DMS79 (cell line): ENCODE measurements at places on chromosomes 7 and 10.

DNA sequence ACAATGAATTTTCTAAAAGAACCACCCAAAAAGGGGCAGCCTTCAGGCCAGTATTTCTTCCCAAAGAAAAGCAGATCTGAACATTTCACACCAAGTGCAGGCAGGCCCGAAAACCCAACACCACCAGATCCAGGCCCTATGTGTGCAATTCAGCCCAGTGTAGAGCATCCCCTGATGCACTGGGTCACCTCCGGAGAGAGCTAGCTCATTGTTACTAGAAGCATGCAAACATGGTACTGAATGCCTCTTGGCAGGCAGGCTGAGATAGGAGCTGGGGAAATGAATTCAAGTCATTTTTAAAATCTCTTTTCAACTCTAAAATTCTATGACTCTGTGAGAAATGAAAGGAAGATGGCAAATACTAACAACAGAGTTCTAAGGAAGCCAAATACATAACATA, 174.8 kb downstream of the ELMO1 start:
- DNase-seq, result no peak

DNA sequence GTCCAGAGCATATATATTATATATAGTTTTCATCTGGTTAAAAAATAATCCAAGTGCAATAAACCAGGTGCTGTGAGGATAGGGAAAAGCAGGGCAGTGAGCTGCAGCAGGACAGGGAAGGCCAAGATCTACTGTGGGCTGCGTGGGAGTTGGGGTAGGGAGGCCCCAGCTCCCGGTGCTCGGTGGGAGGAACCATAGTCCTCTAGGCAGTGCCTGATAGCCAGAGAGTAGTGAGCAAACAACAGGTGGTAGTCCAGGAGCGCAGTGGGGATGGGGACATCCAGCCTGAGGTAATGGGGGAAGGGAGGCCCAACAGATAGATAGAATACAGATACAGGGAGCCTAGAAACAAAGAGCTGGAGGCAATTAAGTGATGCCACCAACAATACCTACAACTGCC, 4.1 kb upstream of the BMPR1A start:
- no peak for DNase-seq

DNA sequence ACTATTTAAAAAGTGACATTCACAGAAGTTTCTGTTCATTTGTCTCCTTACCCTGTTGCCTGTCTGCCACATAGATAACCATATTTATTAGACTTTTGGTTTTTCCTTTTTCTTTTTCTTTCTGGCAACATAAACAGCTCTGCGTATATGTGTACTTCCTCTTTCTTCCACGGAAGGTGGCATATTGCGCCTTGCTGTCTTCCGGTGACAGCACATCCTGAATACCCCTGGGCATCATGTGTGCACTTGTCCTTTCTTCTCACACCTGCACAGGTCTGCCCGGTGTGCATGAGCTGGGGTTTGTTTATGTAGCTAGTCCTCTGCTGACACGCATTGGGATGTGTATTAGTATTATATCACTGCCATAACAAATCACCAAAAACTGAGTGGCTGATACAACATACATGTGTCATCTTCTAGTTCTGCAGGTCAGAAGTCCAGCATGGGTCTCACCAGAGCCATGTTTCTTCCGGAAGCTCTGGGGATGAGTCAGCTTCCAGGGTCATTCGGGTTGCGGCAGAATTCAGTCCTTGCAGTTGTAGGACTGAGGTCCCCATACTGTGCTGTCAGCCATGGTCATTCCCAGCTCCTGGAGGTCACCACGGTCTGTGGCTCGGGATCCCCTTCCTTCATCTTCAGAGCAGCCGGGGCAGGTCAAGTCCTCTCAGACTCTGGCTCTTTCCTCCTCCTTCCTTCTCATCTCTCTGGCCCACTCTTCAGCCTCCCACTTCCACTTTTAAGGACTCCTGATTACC, 596.0 kb upstream of the FOXK1 start:
- DNase-seq, result no peak

DNA sequence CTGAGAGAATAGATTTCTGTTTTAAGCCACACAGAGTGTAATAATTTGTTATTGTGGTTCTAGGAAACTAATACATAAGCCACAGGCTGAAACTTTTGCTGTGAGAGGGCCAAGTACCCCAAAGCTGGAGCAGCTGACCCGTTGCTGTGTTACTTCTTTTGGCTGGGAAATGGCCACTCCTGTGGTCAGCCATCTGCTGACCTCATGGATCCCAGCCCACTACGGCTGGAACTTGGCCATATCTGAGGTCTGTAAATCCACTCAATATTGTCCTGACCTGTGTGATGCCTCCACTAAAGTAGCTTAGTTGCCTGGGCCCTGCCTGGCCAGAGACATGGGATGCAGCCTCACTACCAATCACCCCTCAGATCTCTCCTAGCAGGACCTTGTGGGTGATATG, 17.4 kb upstream of the LOXL4 start:
- no peak for DNase-seq

GRCh38 chr7:2861509-2861908, 17.4 kb upstream of the GNA12 start:
- no peak for DNase-seq

DNA sequence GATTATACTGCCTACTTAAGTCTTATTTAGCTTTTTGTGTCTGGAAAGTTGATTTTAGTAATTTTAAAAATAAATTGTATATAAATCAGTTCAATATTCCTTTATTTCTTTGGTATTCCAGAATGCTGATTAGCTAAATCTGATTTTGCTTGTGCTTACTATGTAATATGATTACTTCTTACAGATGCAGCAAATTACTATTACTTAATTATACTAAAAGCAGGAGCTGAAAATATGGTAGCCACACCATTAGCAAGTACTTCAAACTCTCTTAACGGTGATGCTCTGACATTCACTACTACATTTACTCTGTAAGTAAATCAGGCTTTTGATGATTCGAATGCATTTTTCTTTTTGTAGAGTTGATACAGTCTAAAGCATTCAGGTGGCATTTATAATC, 34.0 kb downstream of the ANLN start:
- no peak for DNase-seq

DNA sequence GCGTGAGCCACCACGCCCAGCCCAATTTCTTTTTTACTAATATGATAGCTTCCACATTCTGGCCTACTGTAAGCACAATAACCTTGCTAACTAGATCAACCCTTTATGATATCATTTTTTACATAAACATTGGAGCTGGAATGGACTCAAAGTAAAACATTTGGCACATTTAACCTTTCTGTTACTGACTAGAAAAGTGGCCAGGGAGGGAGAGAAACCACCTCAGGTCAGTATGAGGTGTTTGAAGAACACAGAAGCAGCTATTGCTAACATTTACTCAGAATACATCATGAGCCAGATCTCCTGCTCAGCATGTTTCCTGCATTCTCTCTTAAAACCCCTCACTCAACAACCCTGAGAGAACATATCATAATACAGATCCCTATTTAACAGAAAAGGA, 27.3 kb downstream of the SGMS1 start:
- no peak for DNase-seq

DNA sequence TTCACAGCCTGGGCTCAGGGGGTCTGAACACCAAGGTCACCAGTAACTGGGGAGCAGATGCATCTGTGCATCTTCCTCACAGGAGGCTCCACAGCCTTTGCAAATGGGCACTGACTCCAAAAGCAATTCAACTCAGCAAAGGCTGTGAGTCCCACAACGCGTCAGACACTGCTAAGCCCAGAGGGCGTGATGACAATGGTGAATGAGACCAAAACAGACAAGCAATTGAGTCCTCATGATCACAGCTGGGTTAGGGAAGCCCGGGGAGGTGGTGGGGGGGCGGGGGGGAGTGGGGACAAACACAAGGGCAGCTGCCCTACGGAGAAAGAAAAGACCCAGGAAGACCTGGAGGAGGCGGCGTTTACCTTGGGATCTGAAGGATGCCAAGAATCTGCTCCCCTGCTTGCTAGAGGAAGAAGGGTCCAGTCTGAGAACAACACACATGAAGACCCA, 61.6 kb upstream of the RNF32 start:
- no peak for DNase-seq

GRCh38 chr7:5408777-5409176, 14.9 kb downstream of the TNRC18 start:
- DNase-seq, result no peak

DNA sequence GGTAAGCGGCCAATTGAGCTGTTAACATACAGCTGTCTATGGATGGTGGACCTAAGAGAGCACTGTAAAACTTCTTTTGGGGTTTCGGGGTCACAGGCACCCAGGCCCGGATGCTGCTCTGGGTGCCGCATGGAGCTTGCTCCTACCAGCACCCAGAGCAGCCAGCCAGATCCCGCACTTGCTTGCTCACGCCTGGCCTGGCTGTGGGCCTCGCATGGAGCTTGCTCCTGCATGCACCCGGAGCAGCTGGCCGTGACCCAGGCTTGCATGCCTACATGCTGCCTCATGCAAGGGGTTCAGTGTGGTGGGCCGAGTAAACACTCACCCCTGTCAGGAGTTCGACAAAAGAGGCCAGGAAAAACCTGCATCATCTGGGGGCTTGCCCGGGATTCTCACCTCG, 896.9 kb downstream of the SORCS1 start:
- no peak for DNase-seq

GRCh38 chr10:69807122-69807521, 5.4 kb downstream of the COL13A1 start:
- no peak for DNase-seq

GRCh38 chr10:50362547-50363125, 111.3 kb upstream of the ASAH2 start:
- DNase-seq, result no peak
